ENCODE measurements at places on chromosomes 1 and 21.

- no peak for DNase-seq
Observed at GRCh38 chr1:215228193-215228592, 145.7 kb downstream of the KCNK2 start.

GRCh38 chr1:59397139-59397858 lies 100.4 kb downstream of the FGGY start:
- no peak for DNase-seq

GRCh38 chr1:228930479-228930957 lies 195.2 kb downstream of the RHOU start:
- DNase-seq, result no peak

GRCh38 chr1:177966199-177966598 lies 3.7 kb downstream of the SEC16B start:
- DNase-seq, result no peak

GRCh38 chr1:116166011-116166571 lies 54.9 kb downstream of the MAB21L3 start:
- no peak for DNase-seq

DNA sequence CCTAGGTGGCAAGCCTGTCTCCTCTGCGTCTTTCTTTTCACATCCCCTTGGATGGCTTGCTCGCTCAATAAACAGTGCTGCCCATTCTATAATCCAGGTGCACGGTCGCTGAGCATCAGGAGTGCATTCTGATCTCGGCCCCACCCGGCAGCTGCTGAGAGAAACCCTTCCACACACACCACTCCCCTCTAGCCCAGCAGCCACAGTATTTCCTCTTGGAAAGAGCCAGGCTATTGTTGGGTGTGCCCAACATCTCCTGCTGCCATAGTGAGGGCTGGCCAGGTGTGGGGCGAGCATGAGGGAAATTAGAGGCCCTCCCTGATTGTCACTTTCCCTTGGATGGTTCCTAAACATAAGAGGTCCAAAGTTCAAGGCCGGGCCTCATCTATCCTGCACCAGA lies 24.7 kb downstream of the GPA33 start:
- DNase-seq, result no peak

- DNase-seq, result no peak
Observed at GRCh38 chr21:45293220-45293725, 5.6 kb upstream of the POFUT2 start.

DNA sequence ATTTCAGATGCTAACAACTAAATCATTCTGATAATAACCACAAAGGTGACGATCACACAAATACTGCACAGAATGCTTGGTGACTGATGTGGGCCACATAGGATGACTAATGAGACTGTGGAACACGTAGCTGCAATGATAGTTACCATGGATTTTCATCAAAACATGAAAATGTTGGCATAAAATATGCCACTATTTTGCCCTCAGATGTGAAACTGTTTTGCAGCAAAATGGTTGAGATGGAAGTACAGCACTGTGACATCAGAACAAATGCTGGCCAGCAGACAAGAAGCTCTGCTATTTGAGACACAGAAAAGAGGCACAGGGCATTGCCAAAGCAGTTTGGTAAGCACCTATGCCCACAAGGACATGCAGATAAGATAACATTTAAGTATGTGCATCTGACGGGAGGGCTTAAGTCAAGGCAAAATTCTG lies 83.8 kb downstream of the NIBAN1 start:
- no peak for DNase-seq

DNA sequence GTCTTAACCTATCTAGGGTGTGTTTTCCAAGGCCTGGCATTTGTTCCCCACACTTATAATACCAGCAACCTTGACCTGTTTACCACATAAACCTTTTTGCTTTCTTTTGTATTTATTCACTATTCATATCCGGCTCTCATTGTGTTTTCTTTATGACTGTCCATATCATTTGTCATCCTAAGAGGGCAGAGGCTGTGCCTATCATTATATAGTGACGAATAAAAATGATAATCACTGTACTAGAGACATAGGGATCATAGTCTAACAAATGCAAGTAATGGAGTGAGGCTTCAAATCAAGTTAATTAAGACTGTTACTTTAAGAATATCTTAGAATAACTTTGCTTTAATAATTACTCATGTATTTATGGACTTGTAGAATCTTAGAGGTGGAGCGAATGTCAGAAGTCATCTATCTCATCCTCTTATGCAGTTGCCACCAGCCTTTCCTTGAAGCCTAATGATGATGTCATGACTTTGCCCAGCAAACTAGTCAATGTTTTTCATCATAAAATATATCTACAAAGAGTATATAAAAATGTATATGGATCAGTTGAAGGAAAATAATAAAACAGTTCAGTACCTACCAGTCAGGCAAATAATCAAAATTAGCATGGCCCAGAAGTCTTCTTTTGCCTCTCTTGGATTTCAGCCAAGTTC lies 4.7 kb upstream of the ETV3 start:
- DNase-seq, result no peak

DNA sequence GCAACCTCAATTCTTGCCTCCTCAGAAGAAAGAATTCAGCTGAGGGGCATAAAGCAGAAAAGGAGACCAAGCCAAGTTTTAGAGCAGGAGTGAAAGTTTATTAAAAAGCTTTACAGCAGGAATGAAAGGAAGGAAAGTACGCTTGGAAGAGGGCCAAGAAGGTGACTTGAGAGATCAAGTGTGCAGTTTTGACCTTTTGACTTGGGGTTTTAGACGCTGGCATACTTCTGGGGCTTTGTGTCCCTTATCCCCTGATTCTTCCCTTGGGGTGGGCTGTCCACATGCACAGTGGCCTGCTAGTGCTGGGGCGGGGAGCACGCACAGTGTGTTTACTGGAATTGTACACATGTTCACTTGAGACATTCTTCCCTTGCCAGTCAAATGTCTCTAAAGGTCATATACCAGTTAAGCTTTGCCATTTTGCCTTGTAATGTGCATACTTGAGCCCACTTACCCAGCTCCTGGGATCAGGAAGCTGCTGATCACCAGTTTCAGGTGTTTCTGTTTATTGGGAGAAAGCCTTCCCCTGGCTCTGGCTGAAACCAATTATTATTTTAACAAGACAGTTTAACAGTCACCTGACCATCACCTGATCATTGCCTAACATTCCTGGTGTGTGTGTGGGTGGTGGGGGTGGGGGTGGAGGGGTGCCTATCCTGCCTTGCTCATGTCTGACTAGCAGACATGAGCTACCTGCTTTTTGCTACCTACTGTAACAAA lies 36.2 kb downstream of the UTP25 start:
- no peak for DNase-seq

GRCh38 chr1:70227439-70227838 lies 6.3 kb downstream of the SRSF11 start:
- no peak for DNase-seq

DNA sequence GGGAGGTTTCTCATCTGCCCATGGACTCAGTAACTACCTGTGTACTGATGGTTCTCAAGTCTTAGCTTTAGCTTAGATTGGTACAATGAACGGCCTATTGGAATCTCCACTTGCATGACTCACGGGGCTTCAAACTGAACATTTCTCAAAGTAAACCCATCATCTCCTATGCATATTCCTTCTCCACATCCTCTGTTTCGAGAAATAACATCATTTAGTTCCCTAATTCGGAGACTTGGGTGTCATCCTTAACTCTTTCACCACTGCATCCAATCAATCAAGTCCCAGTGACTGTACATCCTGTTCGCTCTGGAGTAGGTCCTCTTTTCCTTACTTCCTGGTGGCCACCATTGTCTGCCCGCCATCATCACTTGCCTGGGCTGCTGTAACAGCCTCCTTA lies 55.8 kb downstream of the LGR6 start:
- no peak for DNase-seq

GRCh38 chr1:21668951-21669257 lies 253 bp downstream of the RAP1GAP start:
- DNase-seq, result no peak

DNA sequence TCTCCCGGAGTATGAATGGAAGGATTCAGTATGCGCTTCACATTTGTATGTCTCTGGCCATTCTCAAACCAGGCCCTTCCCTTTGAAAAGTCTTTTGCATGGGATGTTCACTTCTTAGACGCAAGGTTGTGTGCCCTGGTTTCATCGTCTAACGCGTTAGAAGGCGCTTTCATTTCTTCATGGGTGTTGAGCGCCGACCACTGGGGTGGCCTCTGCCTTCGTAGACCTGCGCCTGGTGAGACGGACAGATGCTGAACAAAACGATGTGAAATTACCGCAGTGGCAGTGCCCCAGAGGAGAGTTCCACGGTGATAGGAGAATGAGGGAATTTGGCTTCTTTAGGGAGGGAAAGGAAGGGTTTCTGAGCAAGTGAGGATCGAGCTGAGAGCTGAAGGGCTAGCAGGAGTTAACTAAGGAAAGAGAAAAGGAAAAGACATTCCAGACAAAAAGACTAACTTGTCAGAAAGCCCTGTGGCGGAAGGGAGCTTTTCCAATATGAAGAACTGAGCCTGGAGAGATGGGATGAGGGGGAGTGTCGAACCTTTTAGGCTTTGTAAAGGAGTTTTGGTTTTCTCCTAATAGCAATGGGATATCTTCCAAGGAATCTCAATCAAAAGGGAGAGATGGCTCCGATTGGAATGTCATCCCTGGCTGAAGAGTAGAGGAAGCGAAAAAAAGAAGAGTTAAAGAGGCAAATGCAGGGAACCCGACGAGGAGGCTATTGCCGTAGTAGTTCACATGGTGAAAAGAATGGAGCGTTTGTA lies 951 bp downstream of the GGPS1 start:
- peak; percentile 48 for DNase-seq

GRCh38 chr1:204292740-204293139 lies 67.0 kb downstream of the PLEKHA6 start:
- no peak for DNase-seq

- no peak for DNase-seq
Observed at GRCh38 chr1:17596186-17596585, 56.7 kb downstream of the ARHGEF10L start.

GRCh38 chr1:86687595-86687994 lies 16.8 kb upstream of the SH3GLB1 start:
- DNase-seq, result no peak

DNA sequence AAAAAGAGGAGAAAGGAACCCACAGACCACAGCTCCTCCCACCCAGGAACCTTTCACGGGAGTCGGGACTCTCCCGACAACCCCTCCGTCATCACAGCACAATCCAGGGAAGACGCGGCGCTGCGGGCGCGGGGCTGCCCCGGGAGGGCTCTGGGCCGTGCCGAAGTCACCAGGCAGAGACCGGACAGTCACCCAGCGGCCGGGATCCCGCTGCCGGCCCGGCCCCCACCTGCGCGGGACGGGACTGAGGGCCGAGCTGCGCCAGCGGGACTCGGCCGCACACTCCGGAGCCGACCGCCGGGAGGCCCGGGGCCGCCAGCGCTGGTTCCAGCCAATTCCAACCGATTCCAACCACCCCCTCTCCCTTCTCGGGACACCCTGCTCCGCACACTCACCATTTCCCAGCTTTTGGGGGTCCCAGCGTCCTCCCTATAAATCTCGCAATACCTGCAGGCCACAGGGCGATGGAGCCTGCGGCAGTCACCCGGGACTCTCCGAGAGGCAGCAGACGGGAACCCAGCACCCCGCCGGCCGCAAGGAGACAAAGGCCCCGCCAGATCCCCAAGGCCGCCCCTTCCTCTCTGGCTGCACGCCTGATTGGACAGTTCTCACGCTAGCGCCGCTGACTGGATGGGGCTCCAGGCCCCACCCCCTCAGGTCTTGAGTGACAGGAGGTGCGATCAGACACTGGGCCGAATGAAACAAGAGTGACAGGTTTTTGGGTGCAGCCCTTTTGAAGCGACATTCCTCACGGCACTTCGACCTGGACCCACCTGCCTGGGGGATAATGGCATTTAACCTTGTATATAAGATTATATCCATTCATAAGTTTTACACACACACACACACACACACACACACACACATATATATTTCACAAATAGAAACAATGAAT lies at the start of gene ZNF695:
Gene ZNF695 (minus strand): TSS at position 547 of the 895 bp plus-strand sequence. CDS start 149 bp downstream, at position 398.
- peak; percentile 63 for DNase-seq

GRCh38 chr21:38887062-38887686 lies 81.4 kb downstream of the ETS2 start:
- no peak for DNase-seq

- no peak for DNase-seq
Observed at GRCh38 chr1:109254621-109255096, 5.3 kb downstream of the CELSR2 start.
